Activated gamma-delta T cell treated with anti-CD3 and anti-CD28 coated beads, Interleukin-2, amount 50 U/mL, for 16 hours (primary cell): ENCODE measurements at places on chromosomes 16 and 17.
A peak's percentile ranks its signal among the peaks of the same experiment; 100 is the strongest.

DNA sequence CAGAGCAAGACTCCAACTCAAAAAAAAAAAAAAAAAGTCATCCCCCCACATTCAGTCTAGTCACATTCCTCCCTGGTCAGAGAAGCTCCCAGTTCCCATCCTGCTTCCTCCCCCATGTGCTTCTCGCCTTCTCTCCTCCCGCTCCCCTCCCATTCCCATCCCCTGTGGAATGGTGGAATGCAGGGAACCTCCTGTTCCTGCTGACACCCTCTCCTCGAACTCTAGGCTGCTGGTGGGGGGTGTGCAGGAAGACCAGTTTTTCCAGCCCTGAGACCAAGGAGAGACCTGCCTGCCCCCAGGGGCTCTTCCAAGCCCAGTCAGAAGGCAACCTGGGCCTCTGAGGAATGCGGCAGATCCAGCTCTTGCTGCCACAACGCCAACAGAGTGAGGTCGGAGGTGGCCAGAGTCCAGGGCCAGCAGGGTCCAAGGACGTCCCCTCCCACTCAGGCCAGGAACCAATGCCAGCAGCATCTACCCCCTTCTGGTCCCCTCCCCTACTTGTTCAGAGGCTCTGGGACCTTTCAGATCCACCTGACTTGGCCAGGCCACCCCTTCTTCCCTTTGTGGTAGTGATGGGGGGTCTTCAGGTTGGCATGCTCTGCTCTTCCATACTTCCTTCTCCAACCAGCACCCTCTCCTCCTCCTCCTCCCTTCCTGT lies 39.3 kb upstream of the TAC4 start:
- DNase-seq: no peak

DNA sequence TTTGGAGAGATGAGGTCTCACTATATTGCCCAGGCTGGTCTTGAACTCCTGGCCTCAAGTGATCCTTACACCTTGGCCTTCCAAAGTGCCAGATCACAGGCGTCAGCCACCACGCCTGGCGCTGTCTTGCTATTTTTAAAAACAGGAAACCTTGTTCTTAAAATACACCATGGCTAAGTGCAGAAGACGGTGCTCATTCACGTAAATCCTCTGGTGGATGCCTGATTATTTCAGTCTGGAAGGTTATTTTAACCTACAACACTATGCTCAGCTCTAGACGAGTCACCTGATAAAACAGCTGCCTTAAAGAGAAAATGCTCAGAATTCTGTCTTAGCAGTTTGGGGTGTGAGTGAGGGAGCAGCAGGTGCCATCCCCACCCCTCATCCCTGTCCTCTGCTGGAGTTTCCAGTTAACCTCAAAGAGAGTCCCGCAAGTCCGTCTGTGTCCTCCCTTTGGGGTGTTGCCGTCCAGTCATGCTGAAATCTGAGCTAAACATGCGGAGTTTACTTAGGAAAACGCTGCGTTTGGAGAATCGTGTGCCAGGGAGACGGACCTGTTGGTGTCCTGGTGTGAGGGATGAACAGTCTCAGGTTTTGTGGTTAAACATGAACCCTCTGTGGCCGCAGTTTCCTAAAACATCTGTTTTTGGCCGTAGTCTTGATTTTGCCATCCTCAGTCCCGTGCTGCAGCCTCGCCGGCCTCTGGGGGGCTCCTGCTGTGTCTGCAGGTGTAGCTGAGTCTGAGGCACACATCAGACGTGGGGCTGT lies 17.1 kb downstream of the SPG7 start:
- no peak for DNase-seq

DNA sequence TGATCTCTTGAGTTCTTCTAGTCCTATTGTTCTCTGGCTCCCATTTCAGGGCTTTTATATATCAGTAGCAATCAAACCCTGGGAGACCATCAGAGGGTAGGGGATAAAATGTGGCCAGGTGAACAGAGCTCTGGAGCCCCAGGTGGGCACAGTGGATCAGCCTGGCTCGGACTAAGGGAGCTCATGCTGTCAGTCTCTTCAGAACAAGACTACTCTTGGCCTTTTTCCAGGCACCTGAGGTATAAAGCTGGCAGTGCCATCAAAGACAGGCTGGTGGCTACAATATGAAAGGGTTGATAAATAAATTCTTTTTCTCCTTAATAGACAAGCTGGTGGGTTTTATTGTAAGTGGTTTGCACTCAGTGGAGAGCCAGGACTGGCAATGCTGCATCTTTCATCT lies 160.0 kb upstream of the CCL2 start:
- no peak for DNase-seq

DNA sequence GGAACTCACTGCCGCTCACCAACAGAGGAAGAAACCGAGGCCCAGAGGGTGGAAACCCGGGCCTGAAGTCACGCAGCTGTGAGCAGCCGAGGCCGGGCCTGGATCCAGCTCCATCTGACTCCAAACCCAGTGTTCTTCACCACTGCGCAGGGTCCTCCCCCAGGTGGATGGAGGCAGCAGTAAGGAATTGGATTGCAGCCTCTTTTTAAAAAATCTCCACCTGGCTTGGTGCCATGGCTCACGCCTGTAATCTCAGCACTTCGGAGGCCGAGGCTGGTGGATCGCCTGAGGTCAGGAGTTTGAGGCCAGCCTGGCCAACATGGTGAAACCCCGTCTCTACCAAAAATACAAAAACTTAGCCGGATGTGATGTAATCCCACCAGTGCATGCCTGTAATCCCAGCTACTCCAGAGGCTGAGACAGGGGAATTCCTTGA lies 177.2 kb downstream of the FOXL1 start:
- no peak for DNase-seq

DNA sequence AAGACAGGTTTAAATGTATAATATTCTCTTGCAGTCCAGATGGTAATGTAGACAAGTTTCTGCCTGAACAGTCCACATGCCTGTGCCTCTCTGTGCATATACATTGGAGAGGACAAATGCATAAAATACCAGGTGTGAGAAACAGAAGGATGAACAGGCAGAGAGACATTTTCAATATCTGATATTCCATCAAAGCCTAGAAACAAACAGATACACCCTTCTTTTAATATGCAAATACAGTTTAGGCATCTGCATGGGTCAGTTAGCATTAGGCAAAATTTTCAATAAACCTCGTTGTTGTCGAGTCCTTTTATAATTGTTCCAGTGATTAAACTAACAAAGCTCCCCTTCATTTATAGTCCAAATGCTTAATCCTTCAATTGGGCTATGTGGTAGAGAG lies 897 bp downstream of the OMG start:
- DNase-seq: no peak

DNA sequence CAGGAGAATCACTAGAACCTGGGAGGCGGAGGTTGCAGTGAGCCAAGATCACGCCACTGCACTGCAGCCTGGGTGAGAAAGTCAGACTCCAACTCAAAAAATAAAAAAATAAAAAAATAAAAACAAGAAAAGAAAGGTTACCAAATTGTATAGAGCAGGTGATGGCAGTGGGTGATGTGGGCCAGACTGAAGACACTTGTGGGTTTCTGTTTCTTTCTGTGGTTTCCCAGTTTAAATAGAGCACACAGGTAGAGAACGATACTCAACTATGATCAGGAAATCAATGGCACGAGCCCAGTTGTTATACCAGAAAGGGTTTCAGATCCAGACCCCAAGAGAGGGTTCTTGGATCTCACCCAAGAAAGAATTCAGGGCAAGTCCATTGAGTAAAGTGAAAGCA lies 32.6 kb downstream of the NUBP1 start:
- no peak for DNase-seq

GRCh38 chr16:48353565-48354163 lies 31.5 kb downstream of the SIAH1 start:
- DNase-seq: peak; percentile 44

GRCh38 chr17:65197201-65197600 lies 60.0 kb downstream of the RGS9 start:
- no peak for DNase-seq

DNA sequence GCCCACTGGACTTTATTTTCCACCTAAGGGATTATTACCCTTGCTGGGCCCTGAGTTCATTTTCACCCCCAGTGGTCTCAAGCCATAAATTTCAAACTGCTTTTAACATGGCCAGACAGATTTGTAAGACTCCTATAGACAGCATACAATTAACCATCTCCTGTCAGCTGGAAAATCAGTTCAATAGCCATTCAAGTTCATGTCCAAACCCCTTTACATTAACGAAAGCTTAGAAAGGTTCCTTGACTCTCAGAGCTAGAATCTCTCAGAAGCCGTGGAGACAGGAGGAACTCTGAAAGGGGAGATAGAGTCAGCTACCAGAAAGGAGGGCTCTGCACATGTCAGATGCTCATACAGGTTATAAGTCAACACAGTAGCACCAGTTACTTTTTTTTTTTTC lies 23.3 kb downstream of the SOX9 start:
- no peak for DNase-seq

DNA sequence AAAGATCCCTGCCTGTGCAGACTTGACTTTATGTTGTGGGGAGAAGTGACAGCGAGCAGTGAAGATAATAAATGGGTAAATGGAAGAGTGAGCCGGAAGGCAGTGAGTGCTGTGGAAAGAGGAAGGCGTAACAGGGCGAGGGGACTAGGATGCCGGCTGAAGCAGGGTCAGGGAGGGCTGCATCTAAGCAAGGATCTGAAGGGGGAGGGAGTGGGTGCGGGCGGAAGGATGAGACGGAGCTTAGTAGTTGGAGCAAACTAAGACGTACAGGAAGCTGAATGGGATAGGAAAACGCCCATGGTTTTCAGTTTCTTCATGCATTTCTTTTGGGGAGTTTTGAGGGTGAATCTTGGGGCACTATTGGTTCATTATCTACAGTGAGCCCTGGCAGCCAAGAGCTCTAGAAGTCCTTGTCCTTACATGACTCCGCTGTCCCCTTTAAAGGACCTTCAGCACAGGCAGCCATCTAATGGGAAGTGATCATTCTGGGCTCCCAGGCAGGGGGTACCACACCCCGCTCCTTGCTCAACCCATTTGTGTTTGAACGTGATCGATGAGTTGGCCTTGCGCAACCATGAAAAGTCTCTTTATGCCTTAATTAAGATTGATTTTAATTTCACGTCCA lies 10.4 kb upstream of the NAT9 start:
- DNase-seq: no peak

GRCh38 chr17:19935169-19935568 lies 42.5 kb downstream of the AKAP10 start:
- DNase-seq: no peak

DNA sequence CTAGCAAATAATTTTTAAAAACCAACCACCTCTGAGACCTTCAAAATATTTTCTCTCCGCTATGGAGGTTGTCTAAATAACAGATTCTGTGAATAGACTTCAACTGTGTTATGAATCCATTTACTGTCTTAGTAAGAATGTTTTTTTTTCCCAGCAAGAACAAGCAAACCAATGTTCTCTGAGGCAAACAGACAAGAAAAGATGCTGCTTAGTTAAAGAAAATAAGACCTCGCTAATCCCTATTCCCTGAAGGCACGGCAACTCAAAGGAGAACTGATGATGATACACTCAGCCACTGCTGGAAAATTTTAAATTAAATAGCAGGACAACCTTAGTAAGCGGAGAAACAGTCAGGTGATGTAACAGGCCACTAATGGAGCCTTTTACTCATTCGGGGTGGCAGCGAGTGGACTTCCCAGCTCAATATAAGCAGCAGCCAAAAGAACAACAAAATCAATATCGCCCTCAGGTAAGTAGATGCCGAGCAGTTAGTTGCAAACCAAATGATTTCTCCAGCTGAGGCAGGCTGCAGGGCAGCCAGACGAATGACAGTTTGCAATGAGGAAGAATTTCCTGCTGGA lies 81.8 kb downstream of the CPPED1 start:
- no peak for DNase-seq

DNA sequence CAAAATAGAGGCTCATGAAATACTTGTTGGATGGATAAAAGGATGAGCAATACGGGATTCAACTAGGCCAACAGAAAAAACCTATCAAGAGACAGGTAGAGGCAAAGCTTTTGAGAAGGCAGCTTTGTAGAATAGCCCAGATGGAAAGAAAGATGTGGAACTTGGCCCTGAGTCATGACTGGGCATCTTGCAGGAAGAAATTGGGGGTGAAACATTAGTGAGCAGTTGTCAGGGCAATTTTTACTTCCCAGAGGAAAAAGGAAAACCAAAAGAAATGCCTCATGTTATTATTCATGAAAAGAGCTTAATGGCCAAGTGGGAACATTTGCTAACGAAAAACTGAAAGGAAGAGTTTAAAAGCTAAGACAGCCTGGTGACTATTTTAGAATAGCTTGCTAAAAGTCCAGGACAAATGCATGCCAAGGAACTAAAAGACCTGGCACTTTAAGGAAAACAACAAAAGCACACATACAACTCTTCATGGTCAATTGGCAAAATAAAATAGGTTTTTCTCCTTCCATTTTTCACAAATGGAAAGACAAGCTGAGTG lies 180.1 kb downstream of the HS3ST3A1 start:
- no peak for DNase-seq

DNA sequence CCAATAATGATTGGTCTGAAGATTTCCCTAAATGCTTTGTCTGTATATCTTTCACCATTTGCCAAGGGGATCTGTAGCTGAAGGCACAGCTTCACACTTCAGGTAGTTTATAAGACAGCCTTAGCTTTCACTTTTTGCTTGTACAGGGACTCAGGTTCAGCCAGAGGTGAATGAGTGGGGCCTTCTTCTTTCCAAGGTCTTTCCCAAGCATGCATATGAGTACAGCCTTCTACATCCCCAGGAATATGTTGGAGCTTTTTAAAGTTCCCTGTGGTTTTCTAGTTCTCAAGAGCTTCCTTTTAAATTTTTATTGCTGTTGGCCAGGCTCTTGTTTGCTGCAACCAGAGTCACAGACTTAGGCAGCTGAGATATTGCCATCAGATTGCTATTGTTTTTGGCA lies 17.9 kb upstream of the SPDYE4 start:
- no peak for DNase-seq

GRCh38 chr17:36705874-36706731 lies 104.7 kb downstream of the MRM1 start:
- DNase-seq: peak; percentile 19

DNA sequence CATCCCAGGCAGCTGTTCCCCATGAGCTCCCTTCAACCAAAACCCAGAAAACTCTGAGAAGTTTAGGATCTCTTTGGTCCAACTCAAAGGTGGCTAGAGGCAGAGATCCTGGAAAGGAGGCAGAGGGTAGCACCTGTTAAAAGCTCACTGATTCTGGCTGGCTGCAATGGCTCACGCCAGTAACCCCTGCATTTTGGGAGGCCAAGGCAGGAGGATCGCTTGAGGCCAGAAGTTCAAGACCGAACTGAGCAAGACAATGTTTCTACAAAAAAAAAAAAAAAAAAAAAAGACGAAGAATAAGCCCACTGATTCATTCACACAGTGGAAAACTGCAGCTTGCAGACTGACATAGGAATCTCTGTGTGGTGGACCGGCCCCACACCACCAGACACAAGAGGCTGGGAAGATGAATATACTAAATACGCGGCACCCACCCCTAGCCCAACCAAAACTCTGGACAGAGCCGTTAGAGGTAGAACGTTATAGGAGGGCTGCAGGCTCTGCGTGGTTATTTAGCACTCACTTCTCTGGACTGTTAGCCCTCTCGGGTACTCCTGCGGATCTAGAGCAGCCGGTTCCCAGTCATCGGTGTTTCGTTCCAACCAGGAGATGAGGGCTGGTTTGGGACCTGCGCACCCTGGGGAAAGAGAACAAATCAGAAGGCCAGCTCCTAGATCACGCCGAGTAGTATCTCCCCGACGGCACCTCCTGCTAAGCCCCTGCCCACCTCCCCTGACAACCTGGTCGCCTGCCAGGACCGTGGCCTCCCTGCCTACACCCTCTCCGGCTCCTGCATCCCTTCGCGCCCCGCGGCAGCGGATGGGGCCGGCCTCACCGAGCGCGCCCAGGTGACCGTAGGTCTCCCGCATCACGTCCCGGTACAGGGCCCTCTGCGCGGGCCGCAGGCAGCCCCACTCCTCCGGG lies 925 bp downstream of the ZNF689 start:
- peak; percentile 9 for DNase-seq

- DNase-seq: no peak
Observed at GRCh38 chr17:67044016-67044772, at the start of gene CACNG1. Gene CACNG1 (plus strand): TSS chr17:67044554. CDS start chr17:67044661, 107 bp downstream.
